ENCODE measurements at places on chromosomes 3 and 15.

- DNase-seq, result no peak
Measured at GRCh38 chr3:68764554-68764953, 167.8 kb downstream of the TAFA4 start.

- DNase-seq, result no peak
Measured at GRCh38 chr3:21013566-21013965, 737.4 kb downstream of the ZNF385D start.

DNA sequence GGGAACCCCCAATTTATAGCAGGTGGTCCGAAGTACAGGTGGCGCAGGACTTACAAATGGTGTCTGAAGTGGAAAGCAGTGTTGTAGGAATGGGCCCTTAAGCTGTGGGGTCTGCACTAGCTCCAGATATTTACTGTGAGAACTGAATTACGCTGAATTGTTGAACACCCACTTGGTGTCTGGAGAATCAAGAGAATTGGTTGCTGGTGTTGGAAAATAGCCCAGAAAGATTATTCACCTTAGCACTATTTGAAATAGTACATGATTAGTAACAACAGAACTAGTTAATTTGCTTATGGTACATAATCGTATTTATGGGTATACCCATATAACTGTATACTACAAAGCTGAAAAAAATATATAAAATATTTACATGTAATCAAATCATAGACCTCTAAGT lies 64.8 kb downstream of the ADAM10 start:
- peak; percentile 67 for DNase-seq

DNA sequence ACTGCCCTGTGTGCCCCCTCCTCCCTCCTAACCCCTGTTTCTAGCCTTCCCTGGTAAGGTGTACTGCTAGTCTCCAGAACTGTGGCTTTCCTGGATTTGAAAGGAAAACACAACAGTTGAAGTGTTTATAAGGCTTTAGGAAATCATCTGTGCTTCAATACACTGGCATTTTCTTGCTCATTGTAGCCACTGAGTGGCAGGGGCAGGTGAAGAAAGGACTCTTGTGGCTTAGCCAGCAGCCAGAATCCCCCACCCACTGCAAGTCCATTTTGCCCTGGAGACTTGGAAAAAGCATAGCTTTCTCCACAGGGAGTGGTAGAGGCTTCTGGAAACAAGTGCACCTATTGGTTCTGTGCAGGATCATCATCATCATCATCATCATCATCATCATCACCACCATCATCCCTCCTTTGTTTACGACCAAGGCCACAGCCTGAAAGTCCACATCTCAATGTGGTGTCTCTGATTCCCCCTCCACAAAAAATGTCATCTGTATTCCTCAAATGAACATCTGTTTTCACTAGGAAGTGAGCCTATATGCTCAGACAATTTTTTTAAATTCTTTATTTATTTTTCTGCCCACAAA lies 33.4 kb downstream of the AQP9 start:
- DNase-seq, result no peak

- DNase-seq, result peak; percentile 28
Measured at GRCh38 chr15:81863162-81863561, 182.7 kb downstream of the MEX3B start.

GRCh38 chr3:18234717-18235335 lies 190.3 kb downstream of the SATB1 start:
- DNase-seq, result no peak

- DNase-seq, result no peak
Measured at GRCh38 chr3:42052132-42052483, 39.0 kb upstream of the TRAK1 start.

DNA sequence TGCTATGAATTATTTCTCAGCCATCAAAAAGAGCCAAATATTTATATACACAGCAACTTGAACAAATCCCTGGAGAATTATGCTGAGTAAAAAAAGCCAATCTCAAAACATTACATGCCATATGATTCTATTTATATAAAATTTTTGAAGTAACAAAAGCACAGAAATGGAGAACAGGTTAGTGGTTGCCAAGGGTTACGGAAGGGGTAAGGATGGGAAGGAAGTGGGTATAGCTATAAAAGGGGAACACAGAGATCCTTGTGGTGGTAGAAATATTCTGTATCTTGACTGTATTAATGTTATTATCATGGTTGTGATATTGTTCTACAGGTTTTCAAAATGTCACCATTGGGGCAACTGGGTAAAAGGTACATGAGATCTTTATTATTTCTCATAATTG lies 62.3 kb upstream of the ASB14 start:
- no peak for DNase-seq

GRCh38 chr3:138113326-138113725 lies 2.1 kb downstream of the DZIP1L start:
- DNase-seq, result no peak

GRCh38 chr3:139975594-139976365 lies 40.8 kb downstream of the CLSTN2 start:
- DNase-seq, result no peak

DNA sequence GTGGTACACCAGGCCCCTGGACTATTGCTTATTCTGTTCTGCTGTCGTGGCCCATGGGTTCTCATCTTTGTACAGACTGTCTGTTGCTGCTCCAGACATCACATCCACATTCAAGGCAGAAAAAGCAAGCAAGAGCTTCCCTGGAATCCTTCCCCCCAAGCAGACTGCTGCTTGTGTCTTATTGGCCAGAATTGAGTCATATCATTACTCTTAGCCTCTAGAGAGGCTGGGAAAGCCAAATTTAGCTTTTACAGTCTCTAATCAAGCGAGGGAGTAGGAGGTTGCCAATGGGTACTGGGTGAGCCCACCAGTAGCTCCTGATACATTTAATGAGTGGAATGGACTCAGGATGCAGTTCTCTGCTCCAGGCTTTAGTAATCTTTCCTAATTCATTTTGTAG lies 39.4 kb downstream of the RAB6B start:
- DNase-seq, result peak; percentile 8

DNA sequence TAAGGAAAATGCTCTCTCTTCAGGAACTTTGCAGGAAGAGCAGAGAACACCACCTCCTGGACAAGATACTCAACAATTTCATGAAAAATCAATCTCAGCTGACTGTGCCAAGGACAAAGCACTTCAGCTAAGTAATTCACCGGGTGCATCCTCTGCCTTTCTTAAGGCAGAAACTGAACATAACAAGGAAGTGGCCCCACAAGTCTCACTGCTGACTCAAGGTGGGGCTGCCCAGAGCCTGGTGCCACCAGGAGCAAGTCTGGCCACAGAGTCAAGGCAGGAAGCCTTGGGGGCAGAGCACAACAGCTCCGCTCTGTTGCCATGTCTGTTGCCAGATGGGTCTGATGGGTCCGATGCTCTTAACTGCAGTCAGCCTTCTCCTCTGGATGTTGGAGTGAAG lies 200.5 kb downstream of the AKAP13 start:
- peak; percentile 35 for DNase-seq

DNA sequence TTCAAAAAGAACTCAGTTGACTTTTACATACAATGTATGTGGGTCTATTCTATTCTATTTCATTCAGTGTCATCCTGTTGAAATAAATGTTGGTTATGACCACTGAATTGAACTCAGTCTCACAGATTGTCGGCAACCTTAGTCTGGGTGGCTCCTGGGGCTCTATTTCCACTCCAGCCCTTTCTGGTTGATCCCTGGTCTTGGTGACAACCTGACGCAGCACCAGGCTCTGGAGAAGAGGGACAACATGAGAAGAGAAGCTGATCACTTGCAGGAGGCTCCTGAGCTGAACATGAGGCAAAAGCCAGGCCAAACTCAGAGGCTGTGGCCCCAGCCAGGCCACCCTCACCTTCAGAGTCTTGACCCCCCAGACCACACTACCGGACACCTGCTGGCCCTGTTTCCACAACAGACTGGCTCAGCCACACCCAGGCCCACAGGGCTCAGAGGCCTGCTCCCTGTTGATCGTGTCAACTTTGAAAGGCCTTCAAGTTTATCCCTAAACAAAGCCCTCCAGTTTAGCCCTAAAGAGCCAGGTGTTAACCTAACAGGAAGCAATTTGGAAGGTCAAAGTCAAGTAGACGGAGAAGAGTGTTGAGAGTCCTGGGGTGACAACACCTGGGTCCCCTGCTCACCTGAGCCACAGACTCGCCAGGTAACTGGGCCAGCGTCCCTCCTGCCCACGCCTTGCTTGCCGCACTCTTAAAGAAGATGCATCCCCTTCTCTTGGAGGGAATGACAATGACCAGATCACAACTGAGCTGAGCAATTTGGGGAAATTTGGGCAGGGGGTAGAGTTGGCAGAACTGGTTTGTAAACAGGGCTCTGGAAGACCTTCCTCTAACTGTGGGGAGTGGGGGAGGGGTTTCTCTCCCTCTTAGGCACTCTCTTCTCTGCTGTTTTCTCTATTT lies 15.4 kb upstream of the MUC20 start:
- no peak for DNase-seq

DNA sequence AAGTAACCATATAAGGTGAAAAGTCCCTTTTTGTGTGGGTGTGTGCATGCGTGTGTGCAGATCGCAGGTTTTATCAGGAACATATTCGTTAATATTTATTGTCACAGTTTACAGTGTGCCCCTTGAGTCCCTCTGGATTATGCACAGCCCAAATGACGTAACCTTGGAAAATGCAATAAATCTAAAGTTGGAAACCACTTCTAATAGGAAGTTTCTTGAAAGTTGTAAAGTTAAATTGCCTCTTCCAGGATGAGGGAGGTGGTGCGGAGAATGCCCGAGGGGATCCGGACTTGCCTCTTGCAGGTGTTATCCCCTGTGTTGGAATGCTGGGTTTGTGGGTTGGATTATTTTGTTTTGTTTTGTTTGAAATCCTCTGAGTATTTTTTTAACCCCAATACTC lies 143.3 kb downstream of the CMSS1 start:
- DNase-seq, result no peak

DNA sequence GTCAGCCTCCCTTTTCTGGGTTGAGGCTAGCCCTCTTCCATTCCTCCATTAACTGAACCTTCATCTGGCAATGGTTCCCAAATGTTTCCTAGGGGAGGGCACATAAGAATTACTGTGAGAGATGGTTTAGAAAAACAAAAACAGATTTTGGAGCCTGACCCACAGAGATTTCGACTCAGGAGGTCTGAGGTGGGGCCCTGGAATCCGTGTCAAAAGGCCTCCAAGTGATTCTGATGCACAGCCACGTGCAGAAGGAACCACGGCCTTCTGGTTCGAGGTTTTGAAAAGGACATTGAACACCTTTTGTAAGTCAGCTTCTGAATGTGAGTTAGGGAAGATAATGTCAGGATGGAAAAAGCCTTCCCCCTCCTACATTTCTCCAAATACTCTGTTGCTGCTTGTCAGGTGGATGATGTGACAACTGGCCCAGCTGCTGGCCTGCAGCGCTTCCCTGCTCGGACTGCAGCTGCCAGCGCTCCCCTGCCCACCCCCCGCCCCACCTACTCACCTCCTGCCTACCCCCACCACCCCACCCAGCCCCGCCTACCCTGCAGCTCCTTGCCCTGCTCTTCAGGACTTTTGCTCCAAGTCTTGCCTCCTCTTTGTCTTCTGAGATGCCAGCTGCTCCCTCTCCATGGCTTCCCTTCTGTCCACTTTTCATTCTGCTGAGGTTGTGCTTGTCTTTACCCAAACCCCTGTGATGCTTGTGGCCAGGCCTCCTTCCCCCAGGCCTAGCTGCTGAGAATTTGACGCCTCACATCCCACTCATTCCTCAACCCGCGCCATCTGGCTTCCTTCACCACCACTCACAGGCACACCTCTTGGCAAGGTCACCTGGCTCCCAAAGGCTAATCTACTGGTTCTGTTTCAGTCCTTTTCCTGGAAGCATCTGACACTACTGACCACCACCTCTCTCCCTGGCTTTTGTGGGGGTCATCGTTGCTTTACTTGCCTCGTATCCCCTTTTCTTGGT lies 6.6 kb downstream of the EHD4 start:
- DNase-seq, result no peak

- no peak for DNase-seq
Measured at GRCh38 chr15:64623347-64623996, 151.9 kb downstream of the RBPMS2 start.

DNA sequence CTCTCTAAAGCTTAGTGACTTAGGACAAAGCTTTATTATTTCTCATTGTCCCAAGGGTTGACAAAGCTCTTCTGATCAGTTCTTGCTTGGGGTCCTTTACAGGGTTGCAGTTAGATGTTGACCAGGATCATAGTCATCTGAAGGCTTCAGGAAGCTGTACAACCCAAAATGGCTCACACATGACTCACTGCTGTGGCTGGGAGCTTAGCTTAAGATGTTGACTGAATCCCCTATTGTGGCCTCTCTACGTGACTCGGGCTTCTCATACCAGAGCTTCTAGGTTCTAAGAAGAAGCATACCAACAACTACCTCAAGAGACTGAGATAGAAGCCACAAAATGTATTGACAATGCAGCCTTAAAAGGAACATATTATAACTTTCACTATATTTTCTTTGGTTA lies 569.6 kb upstream of the ROBO2 start:
- peak; percentile 97 for DNase-seq

DNA sequence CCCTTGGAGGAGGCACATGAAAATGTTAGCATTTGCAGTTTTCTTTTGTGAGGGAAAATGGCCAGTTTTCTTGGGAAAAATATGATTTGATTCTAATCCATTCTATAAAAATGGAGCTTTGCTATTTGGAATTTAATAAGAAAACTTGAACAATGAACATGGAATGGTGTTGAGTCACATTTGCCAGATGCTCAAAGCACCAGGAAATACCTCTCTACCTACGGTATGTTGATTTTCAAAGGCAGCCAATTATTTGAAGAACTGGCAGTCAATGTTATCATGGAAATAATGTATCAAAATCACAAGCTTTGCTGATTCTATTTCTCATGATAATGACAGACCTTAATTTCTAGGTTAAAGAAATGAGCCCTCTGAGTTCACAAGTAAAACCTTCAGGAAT lies 14.9 kb downstream of the NME9 start:
- peak; percentile 74 for DNase-seq

DNA sequence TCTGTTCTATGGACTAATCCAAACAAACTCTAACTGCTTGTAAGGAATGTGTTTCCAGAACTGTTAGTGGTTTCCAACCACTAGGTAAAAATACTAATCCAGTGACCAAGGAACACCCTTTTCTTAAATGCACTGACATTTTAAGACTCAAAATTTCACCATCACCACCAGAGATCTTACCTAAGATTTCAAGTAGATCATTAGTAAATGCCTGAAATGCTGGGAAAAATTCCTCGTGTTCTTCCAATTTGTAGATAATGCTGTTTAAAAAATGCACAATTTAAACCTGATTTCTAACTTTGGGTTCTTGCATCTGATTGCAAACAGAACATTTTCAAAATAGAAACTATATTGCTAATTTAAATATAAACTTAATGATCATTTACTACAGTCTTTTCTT lies 63.4 kb downstream of the ESYT3 start:
- no peak for DNase-seq

- DNase-seq, result no peak
Measured at GRCh38 chr15:99953886-99954285, 220.6 kb upstream of the LYSMD4 start.

DNA sequence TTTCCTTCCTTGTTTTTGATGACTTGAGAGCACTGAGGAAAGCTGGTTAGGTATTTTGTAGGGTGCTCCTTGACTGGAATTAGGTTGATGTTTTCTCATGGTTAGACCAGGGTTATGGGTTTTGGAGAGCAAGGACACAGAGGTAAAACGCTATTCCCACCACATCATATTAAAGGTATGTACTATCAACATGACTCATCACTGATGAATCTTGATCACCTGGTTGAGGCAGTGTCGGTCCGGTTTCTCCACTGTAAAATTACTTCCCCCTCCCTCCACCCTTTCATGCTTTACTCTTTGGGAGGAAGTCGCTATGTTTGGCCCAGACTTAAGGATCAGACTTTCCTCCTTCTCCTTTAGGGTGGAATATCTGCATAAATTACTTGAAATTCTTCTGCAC lies 201.6 kb downstream of the EDEM1 start:
- no peak for DNase-seq
